ENCODE measurements at places on chromosomes 1 and 21. TPM values are rescaled to one million over a fixed set of nuclear protein-coding genes. Genes with fewer than 3 reads are reported as not detected.

- H3K36me3 ChIP-seq, result no peaks in the 10 kb centered on the region
- no peak for DNase-seq
- peaks cover 44% of the 10 kb centered on the region for H3K27me3 ChIP-seq
These were observed 622.8 kb downstream of the PTPRU start for GRCh38 chr1:29859126-29859525.

Gene TRABD2B
- 1.4 TPM for total RNA-seq

DNA sequence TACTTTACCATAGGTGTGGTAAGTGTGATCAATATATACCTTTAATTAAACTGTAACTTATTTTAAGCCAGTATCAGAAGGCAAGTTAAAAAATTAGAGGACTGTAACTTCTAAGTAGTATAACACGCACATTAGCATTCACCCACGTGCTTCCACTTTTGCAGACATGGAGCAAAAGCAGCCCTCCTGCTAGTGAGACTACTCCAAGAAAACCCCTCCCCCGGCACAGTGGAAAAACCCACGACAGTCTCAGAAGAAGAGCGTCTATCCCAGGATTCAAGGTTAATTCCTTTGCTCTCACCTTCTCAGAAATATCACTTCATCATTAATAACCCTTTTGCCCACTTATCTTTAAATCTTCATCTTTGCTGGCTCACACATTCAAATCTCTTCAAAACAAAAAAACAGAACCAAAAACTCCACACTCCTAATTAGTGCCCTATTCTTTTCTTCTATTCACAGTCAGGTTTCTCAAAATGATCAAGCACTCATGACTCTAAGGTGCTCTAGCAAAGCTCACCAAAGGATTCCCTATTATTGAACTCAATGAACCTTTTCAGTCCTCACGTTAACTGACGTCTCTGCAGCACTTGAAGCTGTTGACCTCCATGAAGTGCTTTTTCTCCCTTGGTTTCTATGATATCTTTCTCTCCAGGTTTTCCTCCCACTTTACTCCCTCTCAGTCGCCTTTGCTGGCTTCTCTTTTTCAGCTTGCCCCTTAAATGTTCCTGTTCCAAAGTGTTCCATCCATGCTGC is 213.5 kb downstream of the SMYD3 start:
- H3K27me3 ChIP-seq, result no peaks in the 10 kb centered on the region
- no peaks in the 10 kb centered on the region for H3K36me3 ChIP-seq
- peaks cover 5% of the 10 kb centered on the region for H3K4me1 ChIP-seq
- H3K4me3 ChIP-seq, result no peak overlapping the region
- H3K27ac ChIP-seq, result no peak overlapping the region

GRCh38 chr21:34282223-34282622 is 81.6 kb upstream of the KCNE2 start:
- no peaks in the 10 kb centered on the region for H3K4me1 ChIP-seq
- no peak for DNase-seq
- no peak overlapping the region for H3K27ac ChIP-seq
- H3K4me3 ChIP-seq, result no peak overlapping the region
- no peaks in the 10 kb centered on the region for H3K27me3 ChIP-seq

Gene ELAVL4
- total RNA-seq, result not detected

Gene MXRA8
- 20.2 TPM for total RNA-seq

- no peak overlapping the region for H3K4me3 ChIP-seq
- H3K36me3 ChIP-seq, result no peaks in the 10 kb centered on the region
- H3K27me3 ChIP-seq, result peaks cover 6% of the 10 kb centered on the region
- no peak for DNase-seq
These were observed 16.5 kb downstream of the MEGF6 start for GRCh38 chr1:3594706-3595377.

DNA sequence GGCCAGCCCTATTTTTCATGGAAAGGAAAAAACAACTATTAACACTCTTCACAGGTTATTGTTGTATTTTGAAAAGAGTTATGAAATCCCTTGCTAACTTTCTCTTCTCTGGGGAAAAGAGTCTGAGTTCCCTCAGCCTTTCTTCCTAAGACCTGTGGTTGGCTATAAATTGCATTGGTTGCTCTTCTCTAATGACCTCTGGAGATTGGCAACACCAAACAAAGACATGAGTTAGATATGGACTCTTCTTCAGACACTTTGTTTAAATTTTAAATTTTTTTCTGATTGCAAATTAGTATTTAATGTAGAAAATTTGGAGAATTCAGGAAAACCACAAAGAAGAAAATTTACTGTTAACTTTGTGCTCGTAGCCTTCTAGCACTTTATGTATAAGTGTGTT is 275.7 kb downstream of the PBX1 start:
- no peak overlapping the region for H3K4me3 ChIP-seq
- no peaks in the 10 kb centered on the region for H3K27me3 ChIP-seq
- H3K4me1 ChIP-seq, result peaks cover 41% of the 10 kb centered on the region
- no peak for DNase-seq
- H3K36me3 ChIP-seq, result no peaks in the 10 kb centered on the region

DNA sequence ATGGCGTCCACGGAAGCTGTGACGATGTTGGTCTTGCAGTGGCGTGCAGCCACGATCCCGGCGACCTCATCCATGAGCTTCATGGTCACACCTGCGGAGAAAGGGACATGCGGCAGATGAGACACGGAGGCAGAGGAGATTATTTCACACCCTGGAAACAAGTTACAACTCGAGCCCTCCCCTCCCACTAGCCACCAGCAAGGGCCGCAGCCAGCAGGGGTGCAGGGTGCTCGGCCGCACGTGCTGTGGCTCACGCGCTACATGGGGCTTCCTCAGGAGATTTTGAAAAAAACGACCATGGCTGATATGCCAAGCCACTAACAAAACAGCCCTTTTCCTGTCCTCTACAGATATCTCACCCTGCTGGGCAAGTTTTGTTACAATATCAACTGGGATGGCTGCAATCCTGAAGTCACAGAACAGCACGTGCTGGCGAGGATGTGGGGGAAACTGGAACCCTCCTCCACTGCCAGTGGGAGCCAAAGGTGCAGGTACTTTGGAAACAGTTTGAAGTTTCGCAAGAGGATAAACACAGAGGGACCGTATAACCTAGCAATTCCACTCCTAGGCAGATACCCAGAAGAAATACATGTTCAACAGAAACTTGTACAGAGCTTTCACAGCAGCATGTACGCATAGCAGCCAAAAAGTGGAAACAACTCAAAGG is 34.1 kb upstream of the GPR153 start:
- no peak overlapping the region for H3K4me3 ChIP-seq
- H3K4me1 ChIP-seq, result peaks cover 32% of the 10 kb centered on the region
- no peak for DNase-seq
- H3K27me3 ChIP-seq, result no peaks in the 10 kb centered on the region
- no peak overlapping the region for H3K27ac ChIP-seq
- no peaks in the 10 kb centered on the region for H3K36me3 ChIP-seq

Gene HHAT
- total RNA-seq, result 2.1 TPM

DNA sequence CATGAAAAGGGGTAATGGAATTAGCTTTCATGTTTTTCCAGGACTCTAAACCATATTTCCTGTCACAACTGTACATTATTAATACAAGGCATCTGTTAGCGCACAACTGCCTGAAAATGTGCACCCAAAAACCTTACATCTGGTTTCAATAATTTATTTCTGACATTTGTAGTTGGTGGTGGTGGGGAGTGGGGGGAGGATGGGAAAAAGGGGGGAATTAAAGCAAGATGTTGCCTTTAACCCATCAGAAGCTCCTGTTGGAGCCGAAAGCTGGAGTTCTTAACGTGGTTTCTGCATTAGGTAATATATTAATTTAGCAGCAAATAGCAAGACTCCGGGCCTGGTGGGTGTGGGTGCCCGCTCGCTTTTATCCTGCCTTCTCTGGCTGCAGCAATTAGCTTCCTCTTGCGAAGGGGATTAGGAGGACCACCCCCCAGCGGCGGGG is 36.9 kb upstream of the HHAT start:
- peak overlapping the region; percentile 75 for H3K27ac ChIP-seq
- no peaks in the 10 kb centered on the region for H3K36me3 ChIP-seq
- peak overlapping the region; percentile 63 for H3K4me3 ChIP-seq
- peaks cover 52% of the 10 kb centered on the region for H3K4me1 ChIP-seq

GRCh38 chr1:185156288-185156853 is 382 bp downstream of the TRMT1L start:
- H3K27me3 ChIP-seq, result no peaks in the 10 kb centered on the region
- DNase-seq, result no peak
- peak overlapping the region; percentile 79 for H3K4me3 ChIP-seq
- peaks cover 5% of the 10 kb centered on the region for H3K36me3 ChIP-seq
- H3K27ac ChIP-seq, result peak overlapping the region; percentile 98
- peaks cover 66% of the 10 kb centered on the region for H3K4me1 ChIP-seq

Gene FCRLB
- 0.33 TPM for total RNA-seq

Gene DUSP23
- 15.0 TPM for total RNA-seq

Gene MPZ
- total RNA-seq, result 3.5 TPM

Gene ANGPTL3
- not detected for total RNA-seq

- no peaks in the 10 kb centered on the region for H3K27me3 ChIP-seq
- no peak overlapping the region for H3K4me3 ChIP-seq
- DNase-seq, result peak; percentile 1
- H3K4me1 ChIP-seq, result peaks cover 5% of the 10 kb centered on the region
- H3K36me3 ChIP-seq, result no peaks in the 10 kb centered on the region
- no peak overlapping the region for H3K27ac ChIP-seq
These were observed 52.5 kb downstream of the PRKCZ start for GRCh38 chr1:2102753-2103152.

GRCh38 chr21:42235593-42235992 is 16.7 kb downstream of the ABCG1 start:
- H3K27me3 ChIP-seq, result no peaks in the 10 kb centered on the region
- H3K4me1 ChIP-seq, result peaks cover 87% of the 10 kb centered on the region
- no peak for DNase-seq
- H3K36me3 ChIP-seq, result no peaks in the 10 kb centered on the region
- peak overlapping the region; percentile 71 for H3K4me3 ChIP-seq

- H3K36me3 ChIP-seq, result no peaks in the 10 kb centered on the region
- H3K27ac ChIP-seq, result no peak overlapping the region
- no peak for DNase-seq
- H3K27me3 ChIP-seq, result peaks cover 3% of the 10 kb centered on the region
- no peaks in the 10 kb centered on the region for H3K4me1 ChIP-seq
These were observed 208.8 kb downstream of the KIF26B start for GRCh38 chr1:245363461-245364200.

- H3K27me3 ChIP-seq, result peaks cover 8% of the 10 kb centered on the region
- no peaks in the 10 kb centered on the region for H3K36me3 ChIP-seq
- no peak overlapping the region for H3K27ac ChIP-seq
- H3K4me1 ChIP-seq, result peaks cover 13% of the 10 kb centered on the region
- no peak for DNase-seq
- no peak overlapping the region for H3K4me3 ChIP-seq
These were observed 453.5 kb downstream of the KIF26B start for GRCh38 chr1:245608271-245608670.

Gene PRAMEF18
- total RNA-seq, result not detected

- no peak for DNase-seq
- H3K27ac ChIP-seq, result no peak overlapping the region
- no peaks in the 10 kb centered on the region for H3K4me1 ChIP-seq
These were observed 21.5 kb downstream of the EPHB2 start for GRCh38 chr1:22731924-22732720.

DNA sequence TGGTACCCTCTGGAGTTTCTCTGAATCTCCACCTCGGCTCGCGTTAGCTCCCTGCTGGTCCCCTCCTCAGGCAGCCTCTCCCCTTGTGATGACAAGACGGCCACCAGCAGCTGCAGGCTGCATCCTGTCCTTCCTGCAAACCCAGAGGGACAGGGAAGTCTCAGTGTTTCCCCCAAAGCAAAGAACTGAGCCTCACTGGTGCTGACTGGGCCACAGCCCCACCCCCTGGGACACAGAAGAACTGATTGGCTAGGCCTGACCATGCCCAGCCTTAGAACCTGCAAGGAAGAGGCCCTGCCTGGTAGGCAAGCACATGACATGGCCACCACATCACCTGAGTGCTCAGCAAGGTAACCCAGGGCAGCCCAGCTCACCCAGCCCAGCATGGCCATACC is 34.6 kb downstream of the TMEM51 start:
- H3K27ac ChIP-seq, result peak overlapping the region; percentile 11
- no peak overlapping the region for H3K4me3 ChIP-seq

Gene SPRR2G
- not detected for total RNA-seq

Gene OR2G6
- total RNA-seq, result not detected

- no peaks in the 10 kb centered on the region for H3K27me3 ChIP-seq
- no peak for DNase-seq
- H3K36me3 ChIP-seq, result peaks cover 12% of the 10 kb centered on the region
- peaks cover 38% of the 10 kb centered on the region for H3K4me1 ChIP-seq
These were observed 7.8 kb downstream of the IRF6 start for GRCh38 chr1:209797978-209798639.

Gene NR0B2
- 7.2 TPM for total RNA-seq
